ENCODE measurements at places on chromosomes 11 and 22.
A peak's percentile ranks its signal among the peaks of the same experiment; 100 is the strongest.

DNA sequence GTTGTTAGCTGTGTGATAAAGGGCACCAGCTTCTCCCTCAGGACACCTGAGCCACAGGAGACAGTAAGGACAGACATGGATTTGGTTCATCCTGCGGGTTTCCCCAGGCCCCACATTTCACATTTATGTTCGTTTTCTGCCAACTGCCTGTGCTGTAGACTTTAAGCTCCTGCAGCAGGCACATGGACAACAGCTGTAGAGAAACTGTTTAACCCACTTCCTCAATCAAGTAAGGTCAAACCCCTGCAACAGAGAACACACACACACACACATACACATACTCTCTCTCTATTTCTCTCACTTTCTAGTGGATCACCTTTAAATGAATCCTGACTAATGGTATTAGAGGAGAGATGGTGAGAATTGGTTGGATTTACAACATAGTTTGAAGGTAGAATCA is 90.7 kb downstream of the C11orf87 start:
- DNase-seq, result no peak

- DNase-seq, result no peak
These were observed 23.3 kb downstream of the ST3GAL4 start for GRCh38 chr11:126378763-126379162.

GRCh38 chr22:49119551-49119952 is 708.1 kb downstream of the BRD1 start:
- DNase-seq, result no peak

- no peak for DNase-seq
These were observed 208.4 kb downstream of the NXPE2 start for GRCh38 chr11:114886644-114887265.

DNA sequence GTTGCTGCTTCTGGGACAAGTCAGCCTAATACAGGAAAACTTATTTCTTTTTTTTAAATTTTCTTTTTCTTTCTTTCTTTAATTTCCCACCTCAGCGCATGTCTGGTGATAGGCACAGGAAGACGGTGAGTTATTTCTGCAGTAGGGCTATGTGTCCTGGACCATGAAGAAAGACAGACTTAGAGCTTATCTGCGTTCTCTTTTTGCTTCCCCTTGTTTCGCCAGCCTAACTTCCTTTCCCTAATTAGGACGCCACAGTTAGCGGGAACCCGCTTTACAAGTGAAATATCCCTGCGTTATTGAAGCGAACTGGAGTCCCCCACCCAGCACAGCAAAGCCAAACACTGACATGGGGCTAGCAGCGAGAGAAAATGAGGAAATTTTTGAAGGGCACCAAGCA is 8.6 kb downstream of the OR6M1 start:
- DNase-seq, result peak; percentile 39

DNA sequence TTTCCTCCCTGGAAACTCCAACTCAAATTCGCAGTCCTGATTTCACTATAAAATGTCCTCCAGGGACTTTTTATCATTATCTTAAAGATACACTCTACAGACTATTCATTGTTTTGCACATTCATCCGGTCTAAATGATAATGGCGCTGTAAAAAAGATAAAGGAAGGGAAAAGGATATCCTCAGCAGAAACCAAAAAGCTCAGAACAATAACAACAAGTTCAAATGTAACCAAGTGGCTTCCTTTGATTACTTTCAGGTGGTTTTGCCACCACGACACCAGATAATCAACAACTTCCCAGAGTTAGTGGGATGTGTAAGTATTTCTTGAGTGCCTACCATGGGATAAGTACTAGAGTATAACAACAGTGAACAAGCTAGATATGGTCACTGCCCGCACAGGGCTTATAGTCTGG is 26.3 kb downstream of the PRCP start:
- no peak for DNase-seq

- no peak for DNase-seq
These were observed 131.1 kb downstream of the CRYBB2 start for GRCh38 chr22:25350551-25350971.

Measured in NCI-H82 (cell line).